Stomach (tissue), 19 donors: ENCODE measurements at places on chromosomes 7 and 10. TPM values are rescaled to one million over a fixed set of nuclear protein-coding genes. Genes with fewer than 3 reads are reported as not detected.

AZGP1 gene
- 57.1 TPM for total RNA-seq

AKR1C2 gene
- 53.3 TPM for total RNA-seq

HOXA10 gene
- total RNA-seq, result 0.92 TPM

IGF2BP3 gene
- total RNA-seq, result 9.1 TPM

DNA sequence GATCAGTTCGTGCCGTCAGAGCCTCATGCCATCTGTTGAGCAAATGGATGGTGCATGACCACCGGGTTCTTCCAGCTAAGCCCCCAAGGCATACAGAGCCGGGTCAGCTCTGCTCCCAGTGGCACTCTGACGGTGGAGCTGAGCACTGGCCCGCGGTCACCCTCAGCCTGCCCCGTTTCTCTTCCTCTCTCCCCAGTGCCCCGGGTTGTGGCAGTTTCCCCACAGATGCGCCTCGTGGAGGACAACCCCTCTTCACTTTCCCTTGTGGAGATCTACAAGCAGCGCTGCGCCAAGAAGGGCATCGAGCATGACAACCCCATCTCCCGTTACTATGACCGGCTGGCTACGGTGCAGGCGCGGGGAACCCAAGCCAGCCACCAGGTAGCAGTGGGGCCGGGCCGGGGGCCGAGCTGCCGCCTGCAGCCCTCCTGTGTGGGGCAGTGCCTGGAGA is 129.9 kb downstream of the TRRAP start:
- no peak overlapping the region for H3K4me3 ChIP-seq
- H3K36me3 ChIP-seq, result peaks cover 100% of the 10 kb centered on the region

- no peaks in the 10 kb centered on the region for H3K27me3 ChIP-seq
- peaks cover 18% of the 10 kb centered on the region for H3K4me1 ChIP-seq
- no peaks in the 10 kb centered on the region for H3K36me3 ChIP-seq
- H3K27ac ChIP-seq, result peak within 1 kb of the TSS; percentile 97
- peak within 1 kb of the TSS; percentile 91 for H3K4me3 ChIP-seq
These were observed at the start of gene EXOC6 for GRCh38 chr10:92848441-92849233. Gene EXOC6 (plus strand): TSS chr10:92848520. CDS start chr10:92848534, 14 bp downstream.

- H3K27me3 ChIP-seq, result no peaks in the 10 kb centered on the region
- no peak overlapping the region for H3K4me3 ChIP-seq
- DNase-seq, result no peak
- H3K4me1 ChIP-seq, result no peaks in the 10 kb centered on the region
These were observed 319.9 kb downstream of the NXPH1 start for GRCh38 chr7:8753355-8753754.

GRCh38 chr7:136528329-136528728 is 340.1 kb upstream of the CHRM2 start:
- H3K27ac ChIP-seq, result no peak overlapping the region
- peak; percentile 11 for DNase-seq
- H3K36me3 ChIP-seq, result no peaks in the 10 kb centered on the region
- no peak overlapping the region for H3K4me3 ChIP-seq

- H3K4me3 ChIP-seq, result no peak overlapping the region
- no peak overlapping the region for H3K27ac ChIP-seq
- no peaks in the 10 kb centered on the region for H3K36me3 ChIP-seq
These were observed 85.7 kb downstream of the ANLN start for GRCh38 chr7:36475381-36475780.

- H3K36me3 ChIP-seq, result no peaks in the 10 kb centered on the region
- H3K27ac ChIP-seq, result no peak overlapping the region
- no peak for DNase-seq
- no peaks in the 10 kb centered on the region for H3K4me1 ChIP-seq
These were observed 381.3 kb downstream of the KCNMA1 start for GRCh38 chr10:77256346-77256745.

- H3K27me3 ChIP-seq, result no peaks in the 10 kb centered on the region
- H3K4me3 ChIP-seq, result no peak overlapping the region
- H3K4me1 ChIP-seq, result peaks cover 26% of the 10 kb centered on the region
- no peaks in the 10 kb centered on the region for H3K36me3 ChIP-seq
- no peak for DNase-seq
- H3K27ac ChIP-seq, result no peak overlapping the region
These were observed 2.7 kb upstream of the TPST1 start for GRCh38 chr7:66202441-66202840.

DNA sequence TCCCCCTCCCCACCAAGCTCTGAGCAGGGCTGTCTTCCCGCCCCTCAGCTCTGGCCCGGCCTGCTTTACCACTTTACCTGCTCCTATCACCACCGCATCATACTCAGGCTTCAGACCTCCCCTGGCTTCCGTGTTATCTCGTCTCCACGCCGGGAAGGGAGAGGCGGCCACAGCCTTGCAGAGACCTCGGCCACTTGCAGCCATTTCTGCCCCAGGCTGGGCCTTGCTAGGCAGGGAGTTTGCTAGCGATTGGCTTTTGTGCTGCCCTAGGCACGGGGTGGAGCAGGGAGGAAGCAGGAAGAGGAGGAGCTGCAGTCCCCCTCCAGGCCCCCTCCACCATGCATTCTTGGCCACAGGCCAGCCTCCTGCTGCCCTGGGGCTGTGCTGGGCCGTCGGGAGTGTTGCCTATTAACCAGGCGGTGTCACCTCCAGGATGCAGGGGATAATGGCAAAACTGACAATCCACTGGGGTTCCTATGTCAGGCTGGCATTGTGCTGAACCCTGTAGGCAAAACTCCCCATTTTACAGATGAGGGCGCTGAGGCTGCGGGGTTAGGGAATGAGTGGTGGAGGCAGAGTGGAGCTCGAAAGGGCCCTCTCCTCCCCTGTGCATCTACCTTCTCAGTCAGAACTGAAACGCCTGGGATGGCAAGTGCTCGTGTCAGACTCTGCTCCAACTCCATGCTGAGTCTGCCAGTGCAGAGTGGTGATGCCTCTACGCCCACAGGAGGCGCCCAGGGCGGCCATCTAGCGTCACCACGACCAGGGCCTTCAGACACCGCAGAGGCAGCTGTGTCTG is at the start of gene PYROXD2:
PYROXD2 (minus strand) TSS at position 251 of the 799 bp plus-strand sequence; CDS start at position 204, 47 bp downstream.
- peaks cover 17% of the 10 kb centered on the region for H3K4me1 ChIP-seq
- no peaks in the 10 kb centered on the region for H3K27me3 ChIP-seq

DNA sequence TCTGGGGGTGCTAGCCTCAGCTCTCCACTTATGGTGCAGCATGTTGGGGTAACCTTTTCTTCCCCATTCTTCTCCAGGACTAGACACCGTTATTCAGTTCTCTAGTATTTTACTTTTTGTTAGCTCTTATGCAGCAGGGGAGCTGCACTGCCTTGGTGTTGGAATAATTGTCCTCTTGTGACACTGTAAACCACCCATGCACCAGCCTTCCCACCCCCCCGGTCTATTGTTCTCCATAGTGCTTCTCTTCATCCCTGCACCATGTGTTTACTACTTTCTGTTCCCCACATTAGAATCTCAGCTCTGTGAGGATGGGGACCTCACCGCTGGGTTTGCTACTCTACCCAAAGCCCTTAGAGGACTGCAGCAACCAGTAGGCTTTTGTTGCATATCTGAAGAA is 230.7 kb downstream of the RPS24 start:
- no peak for DNase-seq
- no peak overlapping the region for H3K4me3 ChIP-seq
- no peaks in the 10 kb centered on the region for H3K36me3 ChIP-seq
- H3K27ac ChIP-seq, result no peak overlapping the region

DNA sequence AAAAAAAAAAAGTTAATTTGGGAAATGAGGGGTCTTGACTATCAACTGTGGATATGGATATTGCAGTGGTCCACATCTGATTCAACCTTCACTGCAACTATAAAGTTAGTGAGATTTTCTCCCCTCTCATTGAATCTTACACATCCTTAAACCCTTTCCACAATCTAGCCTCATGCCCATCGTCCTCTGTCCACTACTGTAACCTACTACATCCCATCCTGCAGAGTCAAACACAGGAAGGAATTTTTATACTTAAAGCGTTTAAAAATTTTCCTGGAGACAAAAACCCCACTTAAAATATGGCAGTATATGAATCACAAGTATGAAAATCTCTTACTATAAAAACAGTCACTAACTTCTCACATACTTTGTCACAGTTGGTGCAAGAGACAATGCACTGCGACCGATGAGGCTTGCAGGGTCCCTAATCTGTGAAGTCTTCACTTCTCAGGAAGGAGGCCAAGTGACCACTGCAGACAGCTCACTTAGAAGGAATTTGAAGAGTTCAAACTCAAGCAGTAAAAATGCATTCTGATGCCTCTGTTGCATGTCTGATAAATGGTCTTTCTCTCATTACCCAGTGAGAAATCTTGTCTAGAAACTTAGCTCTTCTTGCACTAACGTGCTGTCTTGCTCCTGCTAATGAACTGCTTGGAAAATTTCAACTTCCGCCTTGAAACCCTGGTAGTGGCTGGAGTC is 50.3 kb upstream of the ST8SIA6 start:
- H3K27ac ChIP-seq, result no peak overlapping the region
- H3K4me3 ChIP-seq, result no peak overlapping the region
- H3K4me1 ChIP-seq, result no peaks in the 10 kb centered on the region
- no peak for DNase-seq

- H3K36me3 ChIP-seq, result no peaks in the 10 kb centered on the region
- H3K4me1 ChIP-seq, result no peaks in the 10 kb centered on the region
- no peak overlapping the region for H3K27ac ChIP-seq
- no peaks in the 10 kb centered on the region for H3K27me3 ChIP-seq
These were observed 150.3 kb upstream of the PHYHIPL start for GRCh38 chr10:59025981-59026765.

DNA sequence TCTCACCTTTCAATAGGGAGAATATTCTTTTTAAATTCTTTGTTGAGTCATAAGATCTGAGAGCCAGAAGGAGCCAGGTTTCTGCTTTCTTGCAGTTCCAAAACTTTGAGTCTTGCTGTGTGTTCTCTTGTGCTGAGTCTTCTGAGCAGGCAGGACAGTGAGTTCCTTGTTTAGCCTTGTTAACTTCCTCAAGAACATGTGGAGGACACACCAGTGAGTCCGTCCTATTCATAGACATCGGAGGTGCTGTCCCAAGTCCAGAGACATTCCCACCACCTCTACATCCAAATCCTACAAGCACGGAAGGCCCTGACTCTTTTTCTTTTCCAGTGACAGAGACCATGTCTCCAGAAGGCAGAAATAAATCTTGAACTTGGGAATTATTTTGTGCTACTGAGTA is 135.2 kb upstream of the AGK start:
- no peaks in the 10 kb centered on the region for H3K36me3 ChIP-seq
- no peaks in the 10 kb centered on the region for H3K4me1 ChIP-seq
- H3K27ac ChIP-seq, result no peak overlapping the region
- no peaks in the 10 kb centered on the region for H3K27me3 ChIP-seq

DNA sequence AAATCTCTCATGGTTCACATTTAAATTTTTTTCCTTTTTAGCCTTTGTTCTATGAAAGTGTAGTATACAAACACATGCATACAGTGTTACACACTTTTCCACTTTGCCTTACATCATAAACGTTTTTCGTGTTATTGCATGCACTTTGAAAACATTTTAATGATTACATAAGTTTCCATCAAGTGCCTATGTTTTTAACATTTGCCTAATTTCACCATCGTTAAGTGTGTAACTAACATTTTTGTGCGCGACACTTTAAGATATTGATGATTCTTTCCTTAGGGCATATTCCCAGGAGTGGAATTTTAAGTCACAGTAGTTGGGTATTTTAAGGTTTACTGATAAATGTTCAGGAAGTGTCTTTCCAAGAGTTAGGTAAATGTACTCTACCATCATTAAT is 1.5 kb upstream of the FRAT2 start:
- H3K36me3 ChIP-seq, result no peaks in the 10 kb centered on the region
- H3K27me3 ChIP-seq, result no peaks in the 10 kb centered on the region
- no peak overlapping the region for H3K4me3 ChIP-seq
- no peak for DNase-seq
- H3K4me1 ChIP-seq, result peaks cover 54% of the 10 kb centered on the region

DNA sequence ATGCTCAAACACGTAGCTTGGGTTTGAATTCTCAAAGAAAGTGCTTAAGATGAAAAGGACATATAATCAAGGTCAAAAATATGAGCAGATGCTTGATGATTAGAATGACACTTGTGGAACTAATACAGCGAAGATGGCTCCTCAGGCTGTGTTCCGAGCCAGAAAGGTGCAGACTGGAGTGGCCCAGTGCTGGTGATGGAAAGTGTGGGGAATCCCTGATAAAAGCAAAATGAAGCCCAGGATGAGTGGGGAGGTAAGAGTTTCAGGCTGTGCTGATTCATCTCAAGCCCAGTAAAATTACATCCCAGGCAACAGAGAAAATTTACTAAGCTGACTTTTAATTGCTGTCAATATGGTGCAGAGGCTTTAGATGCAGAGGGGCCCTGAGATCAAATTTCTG is 77.8 kb upstream of the IKZF1 start:
- H3K27ac ChIP-seq, result no peak overlapping the region
- H3K36me3 ChIP-seq, result no peaks in the 10 kb centered on the region
- H3K4me1 ChIP-seq, result no peaks in the 10 kb centered on the region
- no peaks in the 10 kb centered on the region for H3K27me3 ChIP-seq
- no peak for DNase-seq

DNA sequence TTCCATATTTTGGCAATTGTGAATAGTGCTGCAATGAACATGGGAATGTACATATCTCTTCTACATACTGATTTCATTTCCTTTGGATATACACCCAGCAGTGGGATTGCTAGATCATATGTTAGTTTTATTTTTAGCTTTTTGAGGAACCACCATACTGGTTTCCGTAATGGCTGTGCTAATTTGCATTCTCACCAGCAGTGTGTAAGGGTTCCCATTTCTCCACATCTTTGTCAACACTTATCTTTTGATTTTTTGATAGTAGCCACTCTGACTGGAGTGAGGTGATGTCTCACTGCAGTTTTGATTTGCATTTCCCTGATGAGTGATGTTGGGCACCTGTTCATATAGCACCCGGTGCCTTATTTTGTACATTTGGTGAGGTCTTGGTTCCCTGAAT is 519.6 kb downstream of the REEP3 start:
- H3K36me3 ChIP-seq, result no peaks in the 10 kb centered on the region
- no peaks in the 10 kb centered on the region for H3K27me3 ChIP-seq
- H3K4me1 ChIP-seq, result no peaks in the 10 kb centered on the region
- no peak overlapping the region for H3K27ac ChIP-seq
- DNase-seq, result no peak

DNA sequence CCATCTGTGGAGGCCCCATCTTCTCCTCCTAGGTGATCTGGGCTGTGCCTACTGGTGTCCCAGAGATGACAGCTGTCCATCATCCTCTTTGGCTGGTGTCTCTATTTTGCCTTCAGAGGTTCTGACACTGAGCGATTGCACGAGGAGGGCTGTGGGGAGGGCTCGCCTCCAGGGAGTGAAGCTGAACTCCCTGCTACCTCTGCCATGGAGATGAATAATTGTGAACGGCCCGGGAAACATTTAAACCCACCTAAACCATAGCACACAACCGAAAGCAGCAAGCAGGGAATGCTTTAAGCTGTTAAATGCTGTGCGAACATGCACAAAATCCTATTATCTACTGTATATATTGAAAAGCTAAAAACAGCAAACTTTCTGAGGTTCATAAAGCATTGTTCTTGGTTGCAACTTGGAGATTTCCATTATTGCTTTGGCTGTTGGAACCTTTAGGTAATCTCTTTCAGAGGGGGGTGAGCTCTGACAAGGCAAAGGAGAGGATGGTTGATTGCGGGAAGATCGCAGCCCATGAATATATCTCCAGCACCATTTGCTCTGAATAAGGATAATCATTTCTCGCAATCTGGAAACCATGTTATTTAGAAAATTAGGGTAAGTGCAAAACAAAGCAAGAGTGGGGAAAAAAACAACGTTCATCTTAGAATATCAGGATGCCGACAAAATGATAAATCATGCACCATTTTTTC is 507.6 kb downstream of the GALNT17 start:
- DNase-seq, result no peak
- no peak overlapping the region for H3K27ac ChIP-seq
- H3K4me3 ChIP-seq, result no peak overlapping the region
- H3K36me3 ChIP-seq, result no peaks in the 10 kb centered on the region
- no peaks in the 10 kb centered on the region for H3K4me1 ChIP-seq

GRCh38 chr7:28375729-28376128 is 36.6 kb upstream of the CREB5 start:
- H3K27me3 ChIP-seq, result no peaks in the 10 kb centered on the region
- no peaks in the 10 kb centered on the region for H3K4me1 ChIP-seq
- no peak for DNase-seq
- H3K27ac ChIP-seq, result no peak overlapping the region
